HCT116 (cell line): ENCODE measurements at places on chromosomes 2 and 18. TPM values are rescaled to one million over a fixed set of nuclear protein-coding genes. Genes with fewer than 3 reads are reported as not detected.

Gene CYP1B1
- 2.6 TPM for total RNA-seq

Gene GNLY
- total RNA-seq = 0.74 TPM

Gene ING5
- 45.9 TPM for total RNA-seq

Gene TUBB8B
- total RNA-seq = 0.57 TPM

Gene DNMT3A
- total RNA-seq = 14.3 TPM

Gene SPDYA
- total RNA-seq = 1.2 TPM

Gene SUMO1
- total RNA-seq = 130 TPM

Gene MTLN
- 35.7 TPM for total RNA-seq

Gene NGEF
- total RNA-seq = 12.6 TPM

Gene ARHGAP15
- total RNA-seq = 0.42 TPM

Gene EN1
- not detected for total RNA-seq

Gene CCL20
- 0.30 TPM for total RNA-seq

Gene CXCR1
- not detected for total RNA-seq

Gene BUB1
- total RNA-seq = 80.2 TPM

Gene MC2R
- total RNA-seq = not detected

Gene SKOR2
- not detected for total RNA-seq

Gene GAL3ST2
- 0.44 TPM for total RNA-seq

Gene SLC9A4
- 0.07 TPM for total RNA-seq

Gene LYG1
- total RNA-seq = 3.8 TPM

Gene FABP1
- 0.61 TPM for total RNA-seq

Gene PLEK
- 0.22 TPM for total RNA-seq

Gene G6PC2
- not detected for total RNA-seq

Gene KYNU
- total RNA-seq = 0.22 TPM

Gene FSIP2
- total RNA-seq = not detected

Gene YPEL5
- total RNA-seq = 27.1 TPM

Gene NYAP2
- total RNA-seq = not detected

Gene DYSF
- 0.89 TPM for total RNA-seq

Gene MALL
- 223 TPM for total RNA-seq

Gene RAX
- total RNA-seq = not detected

Gene SGO2
- total RNA-seq = 25.4 TPM

Gene ABCG8
- total RNA-seq = 0.05 TPM

Gene DLX1
- total RNA-seq = 2.0 TPM

Gene HES6
- total RNA-seq = 47.8 TPM

Gene NT5DC4
- total RNA-seq = 0.22 TPM

Gene RRM2
- total RNA-seq = 330 TPM

Gene CD226
- total RNA-seq = 1.2 TPM

Gene PDE1A
- 0.12 TPM for total RNA-seq
